ENCODE measurements at places on chromosomes 1 and 21.

DNA sequence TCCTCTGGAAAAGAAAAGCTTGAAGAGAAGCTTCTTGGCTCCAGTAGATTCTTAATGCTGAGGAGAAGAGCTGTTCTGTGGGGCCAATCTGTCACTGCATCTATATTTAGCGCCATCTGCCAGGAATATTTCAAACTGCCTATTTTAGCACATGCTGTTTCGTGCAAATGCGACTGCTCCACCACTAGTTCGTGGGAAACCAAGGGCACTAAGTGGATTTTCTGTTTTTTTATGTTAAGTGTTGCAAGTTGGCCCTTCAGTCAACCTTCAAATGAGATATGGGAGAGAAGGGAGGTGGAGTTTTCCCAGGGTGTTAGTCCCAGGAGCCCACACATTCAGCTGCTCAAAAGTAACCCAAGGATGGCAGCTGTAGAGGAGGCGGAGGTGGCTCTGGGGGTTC lies 91.9 kb downstream of the TSEN15 start:
- no peak for DNase-seq

DNA sequence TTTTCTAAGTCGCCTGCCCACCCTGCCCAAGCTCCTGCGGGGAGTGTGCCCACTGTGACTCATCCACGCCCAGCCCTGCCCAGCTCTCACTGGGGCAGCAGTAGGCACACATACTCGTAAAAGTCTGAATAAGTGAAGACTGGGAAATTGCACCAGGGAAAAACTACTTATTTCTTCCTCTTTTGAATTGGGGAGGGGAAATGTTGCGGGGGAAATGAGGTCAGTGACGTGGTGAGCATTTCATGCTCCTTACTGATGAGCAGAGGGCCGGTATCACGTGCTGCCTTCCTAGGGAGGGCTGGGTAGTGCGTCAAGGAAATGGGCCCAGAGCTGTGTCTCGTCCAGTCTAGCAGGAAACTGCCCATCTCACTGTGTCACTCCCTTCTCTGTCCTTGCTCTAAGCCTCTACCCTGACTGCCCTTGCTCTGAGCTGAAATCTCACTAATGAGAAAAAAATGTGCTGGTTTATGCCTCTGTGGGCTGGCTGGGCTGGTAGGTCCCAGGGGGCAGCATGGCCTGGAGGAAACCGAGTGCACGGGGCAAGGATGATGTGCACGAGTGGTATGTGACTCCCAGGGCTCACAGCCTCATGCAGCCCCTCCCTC lies 13.5 kb upstream of the TNFRSF1B start:
- DNase-seq: no peak

- no peak for DNase-seq
Observed at GRCh38 chr1:223628233-223629125, 37.0 kb downstream of the CAPN8 start.

DNA sequence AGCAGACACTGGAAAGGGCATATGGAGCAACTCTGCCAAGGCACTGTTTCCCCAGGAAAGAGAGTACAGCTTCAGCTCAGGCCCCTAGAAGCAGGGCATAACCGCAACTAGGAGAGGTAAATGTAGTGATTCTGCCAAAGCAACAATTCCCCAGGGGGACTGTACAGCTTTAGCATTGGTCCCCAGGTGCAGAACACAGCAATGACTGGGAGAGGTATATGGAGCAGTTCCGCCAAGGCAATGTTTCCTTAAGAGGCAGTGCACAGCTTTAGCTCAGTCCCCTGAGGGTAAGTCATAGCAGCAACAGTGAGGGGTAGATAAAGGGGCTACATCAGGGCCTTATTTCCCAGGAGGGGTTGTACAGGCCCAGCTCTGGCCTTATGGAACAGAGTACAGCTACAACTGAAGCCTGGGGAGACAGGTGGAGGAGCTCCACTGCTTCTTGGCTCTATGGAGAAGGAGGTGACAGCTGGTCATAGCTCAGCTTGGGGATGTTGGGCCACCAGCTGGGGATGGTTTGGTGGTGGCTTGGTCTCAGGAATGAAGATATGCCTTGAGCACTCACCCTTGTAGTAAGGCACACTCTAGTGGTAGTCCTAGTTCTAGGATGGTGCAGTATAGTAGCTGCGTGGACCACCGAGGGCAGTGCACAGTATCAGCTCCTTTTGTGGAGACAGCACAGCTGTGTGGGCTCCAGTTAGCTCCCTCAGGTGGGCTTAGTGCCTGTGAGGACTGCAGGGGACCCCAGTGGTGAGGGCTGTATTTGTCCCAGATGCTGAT lies 582.7 kb downstream of the PTPRC start:
- no peak for DNase-seq

GRCh38 chr1:228307218-228308023 lies 99.2 kb downstream of the TRIM11 start:
- no peak for DNase-seq

DNA sequence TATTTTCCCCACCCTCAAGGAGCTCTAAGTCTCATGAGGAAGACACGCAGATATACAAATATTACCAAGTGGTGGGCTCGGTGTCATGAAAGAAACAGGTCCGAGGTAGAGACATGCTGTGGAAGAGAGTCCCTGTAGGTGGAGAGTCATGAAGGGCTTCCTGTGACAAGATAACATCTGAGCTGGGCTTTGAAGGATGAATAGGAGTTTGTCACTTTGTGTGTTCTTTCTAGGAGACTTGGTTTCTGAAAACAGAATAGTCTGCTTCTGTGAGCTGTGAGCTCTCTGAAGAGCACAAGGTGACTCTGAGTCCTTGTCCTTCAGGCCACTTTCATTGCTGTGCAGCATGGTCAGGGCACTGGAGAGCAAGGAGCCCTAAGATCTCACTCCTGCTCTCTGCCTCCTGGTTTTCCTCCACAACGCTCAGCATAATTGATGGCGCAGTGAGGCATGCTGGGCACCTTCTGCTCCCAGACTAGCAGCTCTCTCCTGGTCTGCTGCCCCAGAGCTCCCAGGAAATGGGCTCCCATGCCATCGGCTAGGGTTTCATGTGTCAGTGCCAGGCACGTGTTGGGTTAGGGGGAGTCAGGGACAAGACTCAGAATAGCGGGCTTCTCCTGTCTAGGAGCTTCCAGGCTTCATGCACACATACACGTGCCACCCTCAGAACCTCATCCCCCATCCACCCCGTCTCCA lies 209.9 kb upstream of the CSF3R start:
- DNase-seq: no peak

DNA sequence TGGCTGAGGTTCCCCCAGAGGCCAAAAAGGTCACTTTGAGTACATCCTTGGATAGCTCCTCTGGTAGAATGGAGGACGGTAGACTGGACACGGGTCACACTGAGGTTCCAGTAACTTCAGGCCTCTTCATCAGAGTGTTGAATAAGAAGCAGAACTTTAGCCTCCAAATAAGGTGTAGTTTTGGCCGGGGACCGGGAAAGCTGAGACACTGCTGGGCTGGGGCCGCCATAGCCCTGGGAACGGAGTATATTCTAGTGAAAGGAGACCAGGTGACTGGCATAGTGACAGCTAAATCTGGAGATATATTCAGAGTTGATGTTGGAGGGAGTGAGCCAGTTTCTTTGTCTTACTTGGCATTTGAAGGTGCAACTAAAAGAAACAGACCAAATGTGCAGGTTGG lies 84.1 kb downstream of the EVA1C start:
- no peak for DNase-seq

Measured in pulmonary artery endothelial cell (primary cell).